Activated gamma-delta T cell (primary cell): ENCODE measurements at places on chromosomes 2 and 18.

- no peak for DNase-seq
These were observed 82.6 kb downstream of the SP100 start for GRCh38 chr2:230498506-230499107.

DNA sequence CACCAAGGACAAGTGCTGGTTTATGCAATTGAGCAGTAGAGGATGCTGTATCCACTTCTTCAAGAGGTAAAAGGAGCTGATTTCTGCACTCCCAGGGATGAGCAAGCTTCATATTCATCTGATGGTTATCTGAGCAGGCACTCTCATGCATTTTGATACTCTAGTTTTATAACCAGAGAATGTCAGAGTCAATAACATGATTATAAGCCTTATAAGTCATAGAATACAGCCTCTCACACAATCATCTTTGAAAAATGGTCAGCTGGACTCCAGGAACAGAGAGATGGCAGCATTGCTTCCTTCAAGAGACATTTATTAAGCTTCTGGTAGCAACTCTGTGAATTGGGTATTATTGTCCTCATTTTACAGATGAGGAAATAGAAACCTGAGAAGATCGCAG, 167.1 kb downstream of the SLC8A1 start:
- DNase-seq: no peak

DNA sequence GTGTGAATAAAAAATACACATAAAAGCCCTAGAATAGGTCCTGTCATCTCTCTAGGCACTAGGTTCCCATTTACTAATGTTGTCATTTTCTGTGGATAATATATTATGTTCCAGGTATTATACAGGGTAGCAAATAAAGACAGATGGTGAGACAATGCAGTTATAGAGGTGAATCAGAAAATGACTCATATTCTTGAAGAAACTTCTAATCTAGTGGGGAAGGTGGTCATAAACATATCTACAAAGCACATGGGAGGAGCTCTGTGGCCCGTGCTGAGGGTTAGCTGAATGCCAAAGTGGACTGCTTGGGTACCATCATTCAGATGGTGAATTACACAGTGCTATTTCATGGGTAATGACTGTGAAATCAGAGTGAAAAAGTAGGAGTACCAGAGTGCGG, 700.9 kb downstream of the ERBB4 start:
- DNase-seq: no peak

GRCh38 chr2:149906886-149907285, 319.3 kb upstream of the MMADHC start:
- no peak for DNase-seq

- DNase-seq: no peak
These were observed 116.7 kb downstream of the TNS1 start for GRCh38 chr2:217886091-217886490.
